ENCODE measurements at places on chromosomes 16 and 17.

GRCh38 chr17:48952904-48953303 is 8.3 kb upstream of the SNF8 start:
- no peak for DNase-seq

- DNase-seq = no peak
Measured at GRCh38 chr17:32927724-32928585, at the start of gene TMEM98. Gene TMEM98, plus strand, starts transcription at chr17:32928153. Its CDS starts 3,376 bp downstream, at chr17:32931529.

- DNase-seq = no peak
Measured at GRCh38 chr17:74234486-74234885, 21.1 kb downstream of the TTYH2 start.

GRCh38 chr16:57530104-57530521 is 6.3 kb downstream of the CCDC102A start:
- DNase-seq = peak; percentile 85

DNA sequence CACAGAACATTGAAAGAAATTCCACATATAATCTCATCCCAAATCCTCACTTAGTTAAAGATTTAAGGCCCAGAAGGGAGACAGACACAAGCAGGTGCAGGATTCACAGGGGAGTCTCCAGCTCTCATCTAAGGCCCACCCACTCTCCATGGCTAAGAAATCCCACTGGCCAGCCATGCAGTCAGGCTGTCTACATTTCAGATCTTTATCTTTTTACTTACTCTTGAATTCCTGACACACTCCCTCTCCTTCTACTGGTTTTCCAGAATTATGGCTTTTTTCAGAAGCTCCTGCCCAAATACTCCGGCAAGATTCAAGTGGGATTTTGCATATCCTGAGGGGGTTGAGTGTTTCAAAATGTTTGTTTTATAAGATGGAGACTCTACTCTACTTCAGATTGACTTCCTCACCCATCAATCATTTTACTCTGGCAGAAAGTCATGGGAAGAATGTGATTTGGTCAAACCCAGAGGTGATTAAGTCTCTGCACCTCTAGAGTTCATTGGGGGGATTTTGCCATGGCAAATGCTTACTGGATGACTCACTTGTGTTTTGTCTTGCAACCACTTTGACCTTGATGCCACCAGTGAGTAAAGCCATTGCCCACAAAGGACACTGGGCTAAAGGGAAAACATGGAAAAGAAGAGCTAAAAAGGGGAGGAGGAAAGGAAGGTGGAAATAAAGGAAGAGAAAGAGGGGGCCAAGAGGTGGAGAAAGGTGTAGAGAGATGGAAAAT is 688.8 kb upstream of the SALL1 start:
- DNase-seq = no peak

GRCh38 chr16:70749006-70749678 is 51.8 kb downstream of the VAC14 start:
- no peak for DNase-seq

DNA sequence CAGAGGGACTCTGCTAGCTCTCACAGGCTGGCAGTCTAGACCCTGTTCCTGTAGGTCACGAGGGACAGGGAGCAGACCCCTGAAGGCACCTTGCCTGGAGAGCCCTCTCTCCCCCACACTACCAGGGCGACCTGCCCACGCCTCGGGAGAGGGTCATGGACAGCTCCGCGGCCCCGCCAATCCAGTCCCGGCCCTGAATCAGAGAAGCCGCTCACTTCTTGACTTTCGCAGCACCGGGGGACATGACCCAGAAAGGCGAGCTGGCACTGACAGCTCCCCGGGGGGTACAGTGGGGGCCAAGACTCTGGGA is 5.1 kb downstream of the KIFC3 start:
- DNase-seq = no peak

- no peak for DNase-seq
Measured at GRCh38 chr16:89442990-89443726, 47.2 kb downstream of the ANKRD11 start.

DNA sequence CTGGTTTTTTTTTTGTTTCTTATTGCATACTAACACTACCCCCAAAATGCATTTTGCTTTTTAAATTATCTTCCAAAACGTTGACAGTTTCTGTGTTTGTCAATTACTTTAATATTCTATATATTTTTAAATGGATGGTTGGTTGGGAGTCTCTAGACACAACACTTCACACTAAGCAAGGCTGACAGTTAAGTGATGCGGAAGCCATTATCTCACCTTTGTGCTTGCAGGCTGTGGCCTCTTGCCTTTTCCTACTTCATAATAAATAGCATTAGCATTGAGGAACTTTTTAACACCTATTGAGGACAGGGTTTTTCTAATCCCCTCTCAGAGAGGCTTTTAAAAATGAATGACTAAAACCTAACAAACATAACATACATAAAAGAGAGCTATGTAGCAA is 280.8 kb upstream of the TBX2 start:
- no peak for DNase-seq

DNA sequence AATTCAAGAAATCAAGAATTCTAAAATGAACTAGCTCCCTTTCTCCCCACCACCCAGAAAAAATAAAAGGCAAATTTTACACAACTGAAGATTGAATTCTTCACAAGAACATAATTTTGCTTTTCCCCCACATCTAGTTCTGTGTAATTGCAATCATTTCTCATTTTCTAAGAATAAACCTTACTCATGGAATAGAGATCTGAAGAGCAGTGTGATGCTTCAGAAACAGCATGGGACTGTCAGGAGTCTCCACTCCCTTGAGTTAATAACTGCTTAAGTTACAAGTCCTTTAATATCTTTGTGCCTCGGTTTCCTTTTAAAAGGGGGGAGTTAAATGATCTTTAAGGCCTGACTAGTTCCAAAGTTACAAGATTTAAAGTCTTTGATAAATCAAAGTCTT is 53.7 kb downstream of the CACNG1 start:
- DNase-seq = no peak

GRCh38 chr17:51685287-51685909 is 425.1 kb downstream of the UTP18 start:
- DNase-seq = no peak

DNA sequence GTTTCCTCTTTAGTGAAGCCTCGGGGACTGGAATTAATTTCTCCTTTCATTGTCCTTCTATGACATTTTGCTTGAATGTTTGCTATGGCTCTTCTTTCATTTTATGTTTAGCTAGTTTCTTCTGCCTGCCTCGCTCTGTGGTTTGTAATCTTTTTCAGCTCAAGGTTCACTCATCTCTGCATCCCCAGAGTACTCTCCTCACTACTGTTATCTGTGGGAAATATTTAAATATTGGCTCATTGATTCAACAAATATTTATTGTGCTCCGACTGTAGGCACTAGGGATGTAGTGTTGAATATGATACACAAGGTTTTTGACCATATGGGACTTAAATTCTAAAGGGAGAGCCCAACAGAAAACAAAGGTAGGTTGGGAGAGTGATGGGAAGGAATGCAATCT is 195.9 kb downstream of the PHKB start:
- no peak for DNase-seq

GRCh38 chr16:149024-149660 is 3.3 kb upstream of the HBZ start:
- DNase-seq = no peak

DNA sequence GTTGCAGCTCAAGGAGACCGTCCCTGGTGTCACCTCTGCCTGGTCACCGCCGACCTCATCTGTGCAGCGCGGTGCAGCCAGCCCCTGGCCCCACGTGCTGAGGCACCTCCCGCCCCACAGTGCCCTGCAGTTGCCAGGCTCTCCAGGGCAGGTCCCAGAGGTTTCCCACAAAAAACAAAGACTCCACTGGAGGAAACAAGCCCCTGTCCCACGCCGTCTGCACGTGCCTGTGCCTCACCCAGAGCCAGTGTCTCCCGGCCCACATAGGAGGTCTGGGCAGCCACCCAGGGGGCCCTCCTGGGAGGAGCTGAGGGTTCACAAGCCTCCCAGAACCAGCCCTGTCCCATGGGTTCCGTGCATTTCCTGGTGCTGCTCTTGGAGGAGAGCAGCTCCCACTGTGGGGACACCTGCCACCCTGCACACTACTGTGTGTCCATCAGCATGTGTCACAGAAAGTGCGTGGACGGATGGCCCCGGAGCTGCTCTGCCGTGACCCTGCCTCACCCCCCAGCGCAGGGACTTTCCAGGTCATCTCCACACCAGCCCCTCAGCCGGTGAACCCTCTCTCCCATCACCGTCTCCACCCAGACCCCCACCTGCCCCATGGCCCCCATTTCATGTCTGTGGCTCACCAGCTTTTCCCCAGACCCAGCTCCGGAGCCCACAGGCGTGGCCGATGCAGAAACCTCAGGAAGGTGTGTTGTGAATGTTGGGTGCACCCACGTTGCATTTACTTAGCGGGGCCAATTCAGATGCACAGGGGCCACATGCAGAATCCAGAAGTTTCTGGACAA is 17.0 kb upstream of the CDH15 start:
- DNase-seq = no peak

DNA sequence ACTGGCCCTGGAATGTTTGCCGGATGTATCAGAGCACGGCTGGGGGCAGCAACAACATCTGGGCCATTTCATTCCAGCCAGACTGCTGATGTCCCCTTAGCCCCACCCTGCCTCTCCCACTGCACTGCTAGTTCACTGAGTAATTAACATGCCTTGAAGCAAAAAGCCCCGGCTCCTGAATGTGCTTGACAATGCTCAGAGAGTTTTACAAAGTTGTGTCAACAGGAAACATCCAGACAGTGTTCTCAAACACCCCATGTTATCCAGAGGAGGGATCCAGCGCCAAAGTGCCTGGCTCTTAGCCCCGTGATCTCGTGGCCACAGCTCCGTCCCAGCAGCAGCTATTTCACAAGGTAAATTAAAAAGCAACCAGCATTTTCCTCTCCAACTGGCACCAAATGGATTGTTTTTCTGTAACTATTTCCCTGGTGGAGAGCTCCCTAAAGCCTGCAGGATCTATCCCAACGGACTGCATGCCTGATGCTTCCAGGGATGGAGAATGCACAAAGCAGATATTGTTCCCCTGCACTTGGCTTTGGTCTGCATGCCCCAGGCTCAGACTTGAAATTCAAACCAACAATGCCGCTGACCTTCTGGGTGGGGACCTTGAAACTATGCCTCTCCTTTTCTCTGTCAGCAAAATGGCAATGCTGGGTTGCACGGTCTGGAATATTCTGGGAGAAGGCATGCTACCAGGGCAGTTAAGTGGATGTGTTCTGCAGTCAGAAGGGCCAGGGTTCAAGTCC is 115.6 kb upstream of the CDH5 start:
- no peak for DNase-seq

DNA sequence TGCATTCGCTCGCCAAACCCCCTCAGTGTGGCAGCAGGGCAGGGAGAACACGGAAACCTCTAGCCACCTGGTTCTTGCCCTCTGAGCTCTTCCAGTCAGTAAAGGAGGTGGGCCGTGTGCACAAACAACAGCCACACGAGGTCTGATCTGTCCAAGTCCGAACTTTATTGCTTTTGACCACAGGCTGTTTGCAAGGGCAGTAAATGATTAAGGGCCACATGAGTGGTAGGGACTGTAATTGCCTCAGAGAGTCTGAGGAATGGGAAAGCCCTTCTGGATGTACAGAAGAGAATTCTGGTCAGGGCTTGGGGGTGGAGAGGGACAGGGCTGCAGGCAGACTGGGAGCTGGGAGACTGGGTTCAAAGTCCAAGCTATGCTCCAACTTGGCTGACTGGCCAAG is 75.7 kb upstream of the LHX1 start:
- DNase-seq = no peak

GRCh38 chr17:77548967-77549366 is 408.2 kb downstream of the SEC14L1 start:
- DNase-seq = no peak

DNA sequence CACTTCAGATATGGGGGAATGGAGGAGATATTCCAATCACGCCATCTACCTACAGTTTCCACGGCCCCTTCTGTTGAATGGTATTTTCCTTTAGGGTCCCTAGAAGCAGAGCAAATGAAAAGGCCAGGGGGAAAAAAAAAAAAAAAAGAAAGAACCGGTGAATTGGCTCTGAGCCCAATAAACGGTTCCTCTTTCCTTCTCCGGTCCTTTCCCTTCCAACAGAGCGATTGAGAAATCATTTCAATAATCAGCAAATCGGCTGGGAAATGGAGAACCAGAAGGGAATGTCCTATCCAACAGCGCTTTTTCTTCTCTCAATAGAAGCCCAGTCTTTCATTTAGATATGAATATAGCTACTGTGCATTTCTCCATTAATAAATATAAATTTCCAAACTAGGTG is 26.8 kb upstream of the HOXB13 start:
- DNase-seq = no peak

DNA sequence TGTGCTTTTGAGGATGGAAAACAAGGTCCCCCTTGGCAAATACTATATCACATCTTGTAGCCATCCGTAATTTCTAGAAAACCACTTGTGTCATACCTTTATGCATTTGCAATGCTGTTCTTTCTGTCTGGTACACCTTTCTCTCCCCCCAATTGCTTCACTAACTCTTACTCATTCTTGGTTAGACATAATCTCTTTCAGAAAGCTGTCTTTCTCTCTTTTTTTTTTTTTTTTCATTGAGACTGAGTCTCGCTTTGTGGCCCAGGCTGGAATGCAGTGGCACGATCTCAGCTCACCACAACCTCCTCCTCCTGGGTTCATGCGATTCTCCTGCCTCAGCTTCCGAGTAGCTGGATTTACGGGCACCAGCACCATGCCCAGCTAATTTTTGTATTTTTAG is 94.9 kb upstream of the C17orf78 start:
- no peak for DNase-seq

GRCh38 chr17:37050920-37051319 is 102.2 kb downstream of the AATF start:
- DNase-seq = no peak

- no peak for DNase-seq
Measured at GRCh38 chr17:51995797-51996403, 162.6 kb downstream of the CA10 start.

DNA sequence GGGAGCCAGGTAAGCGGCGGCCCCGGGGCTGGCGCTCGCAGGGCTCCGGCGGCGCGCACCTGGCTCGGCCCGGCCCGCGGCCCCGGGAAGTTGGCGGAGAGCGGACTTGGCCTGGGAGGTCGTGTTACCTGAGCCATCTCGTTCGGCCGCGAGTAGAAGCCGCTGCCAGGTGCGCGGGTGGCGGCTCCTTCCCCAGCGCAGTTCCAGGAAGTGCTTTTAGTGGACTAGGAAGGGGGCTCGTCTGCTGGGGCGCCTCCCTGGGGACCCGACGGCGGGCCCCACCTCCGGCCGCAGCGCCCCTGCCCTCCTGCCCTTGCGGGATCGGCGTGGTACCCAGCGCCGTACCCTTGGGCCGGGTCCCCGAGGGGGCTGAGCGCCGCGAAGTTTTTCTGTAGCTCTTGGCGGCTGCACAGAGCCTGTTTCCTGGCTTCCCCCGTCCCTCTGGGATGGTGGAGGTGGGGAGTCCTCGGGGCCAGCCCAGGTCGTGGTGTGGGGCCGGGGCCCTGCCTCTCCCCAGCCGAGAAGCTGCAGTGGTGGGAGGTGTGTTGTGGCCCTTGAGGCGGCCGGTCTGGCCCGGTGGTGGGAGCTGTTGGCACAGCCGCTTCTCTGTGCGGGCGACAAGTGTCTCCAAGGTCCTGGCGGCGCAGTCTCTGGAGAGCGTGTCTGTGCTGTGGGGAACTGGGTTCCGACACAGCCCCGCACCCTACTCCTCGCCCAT is 96.9 kb downstream of the RAB11FIP4 start:
- DNase-seq = peak; percentile 45

- no peak for DNase-seq
Measured at GRCh38 chr17:4232168-4232813, 31.5 kb downstream of the ANKFY1 start.

Measured in activated CD4-positive, alpha-beta memory T cell treated with anti-CD3 and anti-CD28 coated beads, Interleukin-2, amount 10 ng/mL, durations not matched to agents 7 days and 5 days (primary cell).